ENCODE measurements at places on chromosomes 11 and 22.

DNA sequence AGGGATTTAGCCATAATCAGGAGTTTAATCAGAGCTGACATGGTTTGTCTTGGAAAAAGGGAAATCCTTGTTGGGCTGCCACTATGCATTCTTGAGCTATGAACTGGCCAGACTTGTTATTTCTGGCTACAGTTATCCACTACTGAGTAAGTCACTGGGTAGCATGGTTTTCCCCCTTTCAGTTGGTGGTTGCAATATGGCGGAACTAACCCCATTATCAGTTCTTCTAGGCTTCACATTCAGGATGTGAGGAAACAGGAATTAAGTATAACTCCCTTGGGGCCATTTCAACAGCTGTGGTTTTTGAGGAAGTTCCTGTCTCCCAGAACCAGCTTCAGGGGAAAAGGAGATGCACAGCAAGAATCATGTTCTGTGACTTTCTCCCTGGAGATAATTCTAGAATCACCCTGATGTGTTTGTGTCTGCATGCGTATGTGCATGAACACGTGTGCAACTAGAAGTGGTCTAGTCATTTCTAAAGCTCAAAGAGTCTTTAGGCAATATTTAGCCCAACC, 103.0 kb upstream of the CD44 start:
- no peak for DNase-seq

GRCh38 chr11:18890615-18891014, 48.6 kb downstream of the MRGPRX1 start:
- no peak for DNase-seq

DNA sequence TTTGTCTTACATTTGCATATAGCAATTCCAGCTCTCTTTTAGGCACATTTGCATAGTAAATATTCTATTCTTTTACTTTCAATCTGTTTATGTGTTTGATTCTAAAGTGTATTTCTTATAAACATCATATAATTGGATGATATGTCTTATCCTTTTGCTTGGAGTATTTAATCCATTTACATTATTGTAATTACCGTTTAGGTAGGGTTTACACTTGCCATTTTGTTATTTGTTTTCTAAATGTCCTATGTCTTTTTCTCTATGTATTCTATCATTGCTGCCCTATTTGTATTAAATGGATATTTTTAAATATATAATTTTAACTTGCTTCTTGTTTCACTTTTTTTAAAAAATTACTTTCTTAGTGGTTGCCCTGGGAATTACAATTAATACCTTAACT, 22.8 kb upstream of the ACCSL start:
- no peak for DNase-seq

- DNase-seq, result peak; percentile 76
Measured at GRCh38 chr22:36386900-36387708, 663 bp downstream of the MYH9 start.

- no peak for DNase-seq
Measured at GRCh38 chr11:35348898-35349687, 70.3 kb downstream of the SLC1A2 start.

- DNase-seq, result no peak
Measured at GRCh38 chr11:5275369-5276110, 5.8 kb upstream of the HBE1 start.

DNA sequence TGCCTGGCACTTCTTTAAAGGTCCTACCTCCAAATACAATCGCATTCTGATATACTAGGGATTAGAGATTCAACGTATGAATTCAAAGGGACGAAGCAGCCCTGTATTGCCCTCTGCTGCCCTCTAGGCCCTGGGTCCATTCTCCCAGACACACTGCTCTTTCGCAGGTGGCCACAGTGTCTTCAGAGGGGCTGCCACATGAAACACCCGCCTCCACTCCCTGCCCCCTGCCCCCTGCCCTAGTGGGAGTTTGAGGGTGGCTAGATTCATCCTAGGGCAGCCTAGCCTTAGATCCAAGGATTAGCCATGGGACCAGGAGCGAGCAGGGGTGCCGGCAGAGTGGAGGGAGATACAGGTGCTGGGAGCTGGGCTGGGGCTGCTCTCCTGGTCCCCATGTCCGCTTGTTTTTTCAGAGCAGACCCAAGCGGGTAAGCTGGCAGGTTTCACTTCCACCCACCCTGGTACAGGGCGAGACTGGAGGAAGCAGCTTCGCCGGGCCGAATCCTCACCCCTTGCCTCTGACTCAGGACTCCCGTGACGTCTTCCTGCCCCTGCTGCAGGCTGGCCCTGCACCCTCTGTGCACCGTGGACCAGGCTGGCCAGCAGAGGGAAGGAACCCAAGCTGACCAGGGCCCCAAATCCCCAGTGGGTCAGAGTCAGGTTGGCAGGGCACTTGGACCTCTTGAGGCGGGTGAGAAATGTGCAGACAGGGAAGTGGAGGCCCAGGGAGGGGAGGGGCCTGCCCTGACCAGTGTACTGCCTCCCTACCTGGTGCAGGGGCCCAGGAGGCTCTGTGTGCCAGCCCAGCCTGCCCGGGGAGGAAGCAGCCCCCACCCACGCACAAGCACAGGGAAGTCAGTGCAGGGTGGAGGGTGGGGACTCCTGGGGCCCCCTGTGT, 28.4 kb upstream of the HMOX1 start:
- peak; percentile 85 for DNase-seq

DNA sequence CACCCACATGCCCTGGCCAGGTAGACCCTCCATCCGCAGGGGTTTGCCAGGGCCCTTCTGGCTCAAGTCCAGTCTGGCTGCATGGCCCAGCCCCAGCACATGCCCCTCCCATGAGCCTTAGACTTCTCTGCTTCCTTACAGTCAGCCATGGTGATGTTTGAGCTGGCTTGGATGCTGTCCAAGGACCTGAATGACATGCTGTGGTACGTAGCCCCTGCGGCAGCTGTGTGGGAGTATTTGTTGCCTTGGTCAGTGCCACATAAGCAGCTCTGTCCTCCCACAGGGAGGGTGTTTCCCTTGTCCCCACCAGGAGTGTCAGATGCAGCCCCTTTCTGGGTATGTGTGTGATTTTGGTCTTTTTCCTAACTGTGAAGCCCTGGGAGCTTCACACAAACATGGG, 17.5 kb downstream of the CDC45 start:
- no peak for DNase-seq

DNA sequence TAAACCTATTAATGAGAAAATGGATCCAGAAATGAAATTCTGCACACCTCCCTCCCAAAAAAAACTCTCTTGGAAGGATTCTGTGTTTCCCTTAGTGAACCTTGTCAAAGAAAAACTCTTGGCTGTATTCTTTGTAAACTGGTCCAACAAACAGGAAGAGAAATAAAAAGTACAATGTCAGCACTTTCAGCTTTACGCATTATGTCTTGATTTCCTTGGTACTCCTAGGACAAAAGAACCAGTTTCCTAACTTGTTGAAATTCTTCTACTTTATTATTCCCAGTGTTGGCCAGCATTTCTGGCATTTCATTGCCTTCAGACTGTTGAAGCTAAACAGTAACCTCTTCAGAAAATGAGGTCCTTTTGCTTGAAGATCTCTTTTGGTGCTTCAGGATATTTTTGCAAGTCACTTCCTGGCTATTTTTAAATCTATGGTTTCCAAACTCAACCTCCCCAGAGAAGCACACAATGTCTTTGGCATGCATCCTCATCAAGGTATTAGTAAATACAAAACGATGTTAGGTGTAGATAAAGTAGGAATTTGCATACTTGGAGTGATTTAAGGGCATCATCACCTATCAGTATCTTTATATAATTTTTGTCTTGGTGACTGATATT, 342.7 kb downstream of the AASDHPPT start:
- no peak for DNase-seq

DNA sequence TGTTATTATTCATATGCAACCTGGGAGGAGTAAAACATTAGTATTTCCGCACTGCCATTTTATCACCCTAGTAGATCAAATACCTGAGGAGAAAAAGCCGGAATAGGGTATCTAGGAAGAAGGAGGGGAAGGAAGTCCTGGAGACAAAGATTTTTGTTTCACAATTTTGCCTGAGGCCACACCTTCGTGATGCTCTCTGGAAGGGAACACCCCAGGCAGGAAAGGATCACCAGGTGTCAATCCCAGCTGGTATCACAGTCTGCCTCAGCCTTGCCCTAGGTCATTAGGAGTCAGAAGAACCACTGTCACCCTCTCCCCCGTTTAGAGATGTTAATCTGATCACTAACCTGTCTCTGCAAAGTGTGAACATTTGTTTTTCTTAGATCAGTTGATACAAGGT, 35.4 kb upstream of the IGSF9B start:
- no peak for DNase-seq

- no peak for DNase-seq
Measured at GRCh38 chr11:120424185-120424969, 87.2 kb upstream of the GRIK4 start.

DNA sequence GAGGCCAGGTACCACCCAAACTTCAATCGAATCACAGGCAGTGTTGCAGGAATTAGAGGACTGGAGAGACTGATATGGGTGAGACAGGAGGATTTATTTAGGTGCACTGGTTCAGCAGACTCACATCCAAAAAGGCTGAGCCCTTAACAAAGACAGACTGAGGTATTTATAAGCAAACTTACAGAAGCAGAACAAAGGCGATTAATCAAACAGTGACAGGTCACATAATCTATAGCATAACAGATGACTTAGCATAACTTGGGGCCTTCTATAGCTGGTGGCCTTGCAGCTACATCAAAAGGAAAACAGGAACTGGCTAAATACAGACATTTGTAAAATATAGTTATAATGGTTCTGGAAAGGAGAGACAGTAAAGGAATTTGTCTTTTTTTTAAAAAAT, 2.1 kb downstream of the APOBEC3B start:
- no peak for DNase-seq

DNA sequence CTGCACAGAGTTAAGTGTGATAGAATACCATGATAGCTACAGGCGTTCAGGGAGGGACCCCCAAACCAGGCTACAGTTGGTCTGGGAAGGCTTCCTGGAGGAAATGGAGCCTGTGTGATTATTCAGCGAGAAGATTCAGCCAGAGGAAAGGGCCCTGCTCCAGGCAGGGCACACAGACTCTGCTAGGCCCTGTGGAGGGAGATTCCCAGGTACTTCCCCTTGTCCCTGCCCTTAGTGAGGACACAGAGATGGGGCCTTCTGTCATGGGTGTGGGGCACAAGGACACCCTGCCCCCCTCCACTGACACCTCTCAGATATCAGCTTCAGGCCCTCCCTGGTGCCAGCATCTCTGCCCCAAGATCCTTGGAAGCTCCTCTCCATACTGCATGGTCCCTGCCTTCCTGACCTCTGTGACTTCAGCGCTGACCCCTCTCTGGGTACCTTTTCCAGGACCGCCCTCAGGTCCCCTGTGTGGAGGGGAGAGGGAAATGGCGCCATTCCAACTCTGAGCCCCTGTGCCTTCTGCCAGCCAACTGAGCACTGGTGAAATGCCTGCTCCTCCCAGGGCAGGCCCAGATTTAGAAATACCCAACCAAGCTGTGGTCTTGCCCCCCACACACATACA, 12.6 kb upstream of the POU2F3 start:
- DNase-seq, result no peak

DNA sequence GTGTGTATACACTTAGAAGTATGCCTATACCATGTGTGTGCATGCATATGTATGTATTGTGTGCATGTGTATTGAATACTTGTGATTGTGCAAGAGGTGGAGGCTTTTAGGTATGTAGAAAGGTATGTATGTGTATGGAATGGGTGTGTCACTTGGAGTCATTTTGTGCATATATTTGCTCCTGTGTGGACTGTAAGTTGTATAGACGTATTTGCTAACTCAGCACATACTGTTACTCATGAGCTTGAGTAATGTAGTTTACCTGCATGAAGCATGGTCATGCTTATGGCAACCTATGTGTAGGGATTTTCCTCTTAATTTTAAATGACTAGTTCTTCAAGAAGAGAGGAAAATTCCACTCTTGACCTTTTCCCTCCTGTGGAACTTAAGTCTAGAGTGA, 507.6 kb upstream of the LARGE1 start:
- DNase-seq, result no peak

DNA sequence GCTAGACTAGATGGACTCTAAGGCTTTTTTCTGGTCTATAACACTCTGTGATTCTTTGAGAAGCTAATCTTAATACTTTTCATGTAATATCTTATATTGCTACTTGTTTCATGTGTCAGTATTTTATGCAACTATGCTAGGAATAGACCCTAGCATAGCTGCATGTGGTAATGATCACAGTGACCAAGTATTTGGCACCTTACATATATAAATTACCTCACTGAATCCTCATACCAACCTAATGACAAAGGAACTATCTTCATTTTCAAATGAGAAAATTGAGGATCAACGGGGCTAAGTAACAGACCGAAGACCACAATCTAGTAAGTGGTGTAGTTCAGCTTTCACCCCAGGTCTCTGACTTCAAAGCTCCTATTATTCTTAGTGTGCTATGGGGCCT, 327.3 kb upstream of the PITPNB start:
- DNase-seq, result no peak

DNA sequence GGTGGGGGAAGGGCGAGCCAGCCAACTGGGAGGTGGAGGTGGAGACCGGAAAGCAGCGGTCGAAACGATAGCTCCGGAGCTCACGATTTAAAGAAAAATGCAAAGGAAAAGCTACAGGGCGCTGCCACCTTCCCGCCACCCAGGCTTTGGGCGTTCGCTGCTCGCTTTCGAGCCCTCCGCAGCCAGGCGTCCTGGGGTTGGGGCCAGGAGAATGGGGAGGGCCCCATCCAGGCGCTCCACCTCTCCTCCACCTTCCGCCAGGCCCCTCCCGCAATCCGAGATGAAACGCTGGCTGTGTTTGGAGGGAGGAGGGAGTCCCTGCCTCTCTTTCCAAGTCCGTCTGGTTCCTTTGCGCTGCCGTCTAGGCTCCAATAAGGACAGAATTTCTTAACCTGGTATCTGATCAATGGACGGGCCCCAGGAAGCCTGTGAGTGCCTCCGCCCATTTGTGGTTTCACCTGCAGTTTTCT, 483 bp upstream of the ABTB2 start:
- no peak for DNase-seq

DNA sequence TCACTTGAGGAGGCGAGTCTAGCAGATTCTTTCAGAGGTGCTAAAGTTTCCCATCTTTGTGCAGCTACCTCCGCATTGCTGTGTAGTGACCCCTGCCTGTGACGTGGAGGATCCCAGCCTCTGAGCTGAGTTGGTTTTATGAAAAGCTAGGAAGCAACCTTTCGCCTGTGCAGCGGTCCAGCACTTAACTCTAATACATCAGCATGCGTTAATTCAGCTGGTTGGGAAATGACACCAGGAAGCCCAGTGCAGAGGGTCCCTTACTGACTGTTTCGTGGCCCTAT, 8.9 kb upstream of the SAMM50 start:
- DNase-seq, result no peak

- DNase-seq, result no peak
Measured at GRCh38 chr22:42978453-42979103, 36.4 kb downstream of the PACSIN2 start.

- no peak for DNase-seq
Measured at GRCh38 chr11:16926883-16927626, 87.2 kb downstream of the PLEKHA7 start.

DNA sequence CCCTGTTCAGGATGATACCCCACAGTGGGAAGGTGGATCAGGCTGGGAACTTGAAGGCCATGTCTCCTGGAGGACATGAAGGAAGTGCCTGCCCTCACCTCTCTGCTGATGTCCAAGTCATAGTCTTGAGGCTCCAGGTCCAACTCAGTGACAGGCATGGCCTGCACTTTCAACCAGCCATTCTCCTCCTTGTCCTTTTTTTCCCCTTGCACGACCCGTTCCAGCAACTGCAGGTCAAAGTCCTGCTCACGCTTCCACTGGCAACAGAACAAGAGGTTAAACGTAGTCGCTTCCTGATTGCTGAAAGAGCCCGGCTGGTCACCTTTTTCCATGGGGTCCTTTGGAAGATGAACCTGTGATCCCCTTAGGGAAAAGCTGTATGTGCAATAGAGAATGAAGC, 47.7 kb downstream of the C11orf58 start:
- DNase-seq, result no peak

- no peak for DNase-seq
Measured at GRCh38 chr11:132988411-132988810, 543.9 kb downstream of the OPCML start.
